ENCODE measurements at places on chromosomes 6 and 20.

GRCh38 chr20:61445741-61446140 is 193.7 kb downstream of the CDH4 start:
- no peak for DNase-seq

DNA sequence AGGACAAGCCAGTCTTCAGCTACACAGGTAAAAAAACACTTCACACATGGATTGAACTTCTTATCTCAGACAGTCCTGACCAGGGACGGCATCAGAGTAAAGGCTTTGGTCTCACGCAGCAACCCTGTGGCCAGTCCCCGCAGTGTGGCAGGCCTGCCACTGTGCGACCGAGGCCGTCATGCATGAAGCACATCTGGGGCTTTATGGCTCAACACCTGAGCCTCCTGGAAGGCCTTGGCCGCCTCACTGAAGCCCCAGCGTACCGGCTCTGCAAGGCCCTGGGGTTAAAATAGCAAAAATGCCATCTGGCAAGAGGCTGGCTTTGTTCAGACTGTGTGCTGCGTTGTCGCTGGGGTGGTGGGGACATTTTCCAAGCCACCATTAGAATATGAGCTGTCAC is 32.8 kb downstream of the TBC1D7 start:
- DNase-seq = no peak

- no peak for DNase-seq
These were observed 142.9 kb downstream of the LRFN2 start for GRCh38 chr6:40444312-40444711.

DNA sequence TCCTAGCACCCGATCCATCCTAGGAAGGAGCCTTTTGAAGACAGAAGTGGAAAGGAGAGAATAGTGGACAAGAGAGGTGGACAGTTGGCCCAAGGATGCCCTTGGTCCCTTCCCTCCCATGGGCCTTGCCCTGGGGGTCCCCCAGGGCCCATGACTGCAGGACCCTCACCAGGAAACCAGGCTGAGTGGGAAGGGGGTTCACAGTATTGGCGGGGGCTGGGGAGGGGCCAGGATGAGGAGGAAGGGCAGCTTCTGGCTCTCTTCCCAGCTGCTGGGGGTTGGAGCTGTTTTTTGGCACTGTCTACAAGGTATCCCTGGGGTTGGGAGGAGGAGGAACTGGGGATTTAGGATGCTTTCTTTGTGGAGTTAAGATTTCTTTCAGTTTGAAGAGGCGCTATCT is 4.0 kb upstream of the DSN1 start:
- no peak for DNase-seq

GRCh38 chr6:159416891-159417560 is 247.8 kb downstream of the FNDC1 start:
- DNase-seq = no peak

DNA sequence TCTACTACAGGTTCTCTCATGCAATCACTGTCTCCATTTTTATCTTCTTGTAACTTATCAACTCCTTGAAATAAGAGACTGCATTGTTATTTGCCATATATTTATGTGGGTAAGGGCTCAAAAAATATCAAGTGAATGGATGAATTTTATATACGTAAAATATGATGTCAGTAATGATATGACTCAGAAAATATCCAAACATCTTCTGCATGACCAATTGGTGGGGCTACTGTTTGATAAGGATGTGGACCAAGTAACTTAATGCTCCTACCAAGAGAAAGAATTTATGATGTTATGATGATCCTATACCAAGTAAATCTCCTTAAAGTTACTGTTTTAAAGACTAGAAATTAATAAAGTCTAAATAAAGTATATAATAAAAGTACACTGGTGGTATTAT is 103.7 kb downstream of the OGFRL1 start:
- no peak for DNase-seq

DNA sequence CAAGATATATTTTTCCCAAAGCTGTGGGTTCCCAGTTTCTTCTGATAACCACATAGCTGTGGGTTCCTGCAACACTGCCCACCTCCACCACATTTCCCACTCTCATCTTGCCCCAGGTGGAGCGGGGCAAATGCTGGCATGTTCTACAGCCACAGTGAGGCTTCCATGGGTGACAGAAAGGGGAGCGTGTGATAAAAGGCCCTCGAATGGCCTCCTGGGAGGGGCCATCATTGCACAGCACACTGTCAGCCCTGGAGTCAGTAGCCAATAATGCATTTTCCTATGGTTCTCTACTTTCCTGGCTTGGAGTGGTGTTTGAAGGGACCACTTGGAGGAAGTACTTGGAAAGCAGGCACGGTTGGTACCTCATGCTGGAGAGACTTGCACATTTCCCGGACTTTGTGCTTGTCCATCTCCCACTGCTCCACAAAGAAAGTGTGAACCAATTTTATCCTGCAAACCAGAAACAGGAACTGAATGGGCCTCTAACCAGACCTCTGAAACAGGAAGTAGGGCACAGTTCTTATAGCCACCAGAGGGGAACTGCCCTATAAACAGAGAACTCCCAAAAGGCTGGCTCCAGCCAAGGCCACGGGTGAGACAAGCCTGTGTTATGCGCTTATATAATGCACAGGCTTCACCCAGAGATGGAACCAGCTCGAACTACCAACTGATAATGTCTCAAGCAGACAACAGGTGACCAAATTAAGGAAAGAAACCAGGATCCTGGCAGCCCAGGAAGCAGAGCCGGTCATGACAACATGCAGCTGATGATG is 8.6 kb downstream of the MAP3K5 start:
- DNase-seq = no peak

- DNase-seq = no peak
These were observed 9.0 kb upstream of the MMP9 start for GRCh38 chr20:45999557-46000261.

GRCh38 chr6:31763619-31763940 is 1.1 kb downstream of the SAPCD1 start:
- DNase-seq = no peak

- DNase-seq = no peak
These were observed 142.1 kb downstream of the MYB start for GRCh38 chr6:135323202-135323668.

DNA sequence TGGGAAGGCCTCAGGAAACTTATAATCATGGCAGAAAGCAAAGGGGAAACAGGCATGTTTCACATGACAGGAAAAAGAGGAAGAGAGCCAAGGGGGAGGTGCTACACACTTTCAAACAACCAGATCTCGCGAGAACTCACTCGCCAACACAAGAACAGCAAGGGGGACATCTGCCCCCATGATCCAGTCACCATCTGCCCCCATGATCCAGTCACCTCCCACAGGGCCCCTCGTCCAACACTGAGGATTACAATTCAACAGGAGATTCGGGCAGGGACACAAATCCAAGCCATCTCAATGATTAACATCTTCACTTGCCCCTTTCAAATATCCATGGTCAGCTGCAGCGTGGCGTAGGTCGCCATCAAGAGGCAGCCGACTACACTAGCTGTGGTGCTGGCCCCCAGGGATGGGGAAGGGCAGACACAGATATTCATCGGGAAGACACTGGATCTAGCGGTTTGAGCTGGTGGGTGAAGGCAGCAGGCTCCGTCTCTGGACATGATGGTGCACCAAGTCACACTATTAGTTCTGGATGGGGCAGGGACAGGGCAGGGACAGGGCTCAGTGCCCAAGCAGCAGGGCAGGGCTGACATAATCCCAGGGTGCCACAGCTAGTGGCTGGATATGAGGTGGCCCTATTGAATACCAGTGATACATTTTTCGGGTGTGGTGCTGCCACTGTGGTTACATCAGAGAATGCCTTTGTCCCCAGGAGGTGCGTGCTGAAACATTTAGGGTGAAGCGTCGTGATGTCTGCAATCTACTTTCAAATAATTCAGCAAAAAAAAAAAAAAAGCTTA is 31.6 kb downstream of the TUBB2B start:
- peak; percentile 92 for DNase-seq

- DNase-seq = peak; percentile 40
These were observed 1.9 kb downstream of the DHX16 start for GRCh38 chr6:30670760-30671527.

DNA sequence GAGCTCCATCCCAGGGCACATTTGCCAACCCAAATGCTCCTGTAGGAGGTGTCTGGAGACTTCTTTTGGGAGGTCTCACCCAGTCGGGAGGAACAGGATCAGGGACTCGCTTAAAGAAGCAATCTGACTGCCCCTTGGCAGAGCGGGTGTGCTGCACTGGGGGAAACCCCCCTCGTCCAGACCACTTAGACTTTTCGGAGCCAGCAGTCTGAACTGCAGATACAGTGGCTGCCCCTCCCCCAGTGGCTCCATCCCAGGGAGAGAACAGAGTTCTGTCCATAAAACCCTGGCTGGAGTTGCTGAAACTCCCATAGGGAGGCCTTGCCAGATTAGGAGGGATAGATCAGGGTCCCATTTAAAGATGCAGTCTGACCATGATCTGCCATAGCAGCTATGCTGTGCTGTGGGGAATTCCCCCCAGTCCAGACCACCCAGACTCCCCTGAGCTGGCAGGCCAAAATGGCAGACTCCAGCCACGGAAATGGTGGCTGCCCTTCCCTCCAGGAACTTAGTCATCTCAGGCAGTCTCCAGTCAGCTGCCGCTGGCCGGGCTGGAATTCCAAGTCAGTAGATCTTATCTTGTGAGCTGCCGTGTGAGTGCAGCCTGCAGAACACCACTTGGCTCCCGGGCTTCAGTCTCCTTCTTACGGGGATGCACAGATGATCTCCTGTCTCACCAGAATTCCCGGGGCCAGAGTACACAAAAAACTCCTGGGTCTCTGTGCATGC is 278.1 kb upstream of the SASH1 start:
- peak; percentile 76 for DNase-seq

GRCh38 chr20:58998656-58999055 is 8.4 kb downstream of the CTSZ start:
- no peak for DNase-seq

DNA sequence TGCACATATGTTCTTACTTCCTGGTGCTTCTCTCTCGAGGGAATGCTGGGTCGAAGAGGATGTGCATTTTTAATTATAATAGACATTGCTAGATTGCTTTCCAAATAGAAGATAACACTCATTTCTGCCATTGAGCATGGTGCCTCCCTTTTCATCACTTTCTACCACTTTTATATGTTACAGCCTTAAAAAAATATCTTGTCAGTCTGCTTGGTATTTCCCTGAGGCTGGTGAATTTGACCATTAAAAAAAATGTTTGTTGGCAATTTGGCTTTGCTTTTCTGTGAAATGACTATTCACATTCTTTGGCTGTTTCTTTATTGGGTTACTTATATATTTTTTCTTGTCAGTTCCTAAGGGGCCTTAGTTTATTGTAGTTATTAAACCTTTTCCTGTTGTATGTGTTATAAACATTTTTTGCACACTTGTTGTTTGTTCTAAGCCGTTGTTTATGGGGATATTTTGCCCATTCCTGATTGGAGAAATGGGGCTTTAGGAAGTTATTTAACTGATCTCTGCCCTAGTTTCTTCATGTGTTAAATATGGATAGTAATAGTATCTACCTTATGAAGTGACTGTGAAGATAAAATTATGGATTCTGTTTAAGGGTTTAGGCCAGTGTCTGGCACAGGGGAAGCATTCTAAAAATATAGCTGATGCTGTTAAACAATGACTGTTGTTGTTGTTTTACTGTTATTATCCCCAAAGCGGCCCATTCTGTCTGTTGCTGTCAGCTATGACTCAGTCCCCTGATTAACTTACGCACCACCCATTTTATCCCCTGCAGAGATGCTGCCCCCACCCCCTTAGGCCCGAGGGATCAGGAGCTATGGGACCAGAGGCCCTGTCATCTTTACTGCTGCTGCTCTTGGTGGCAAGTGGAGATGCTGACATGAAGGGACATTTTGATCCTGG is 3.8 kb downstream of the DDR1 start:
- peak; percentile 30 for DNase-seq

Data from BE2C (cell line).